ENCODE measurements at places on chromosomes 6 and 20.

- no peak for DNase-seq
These were observed 287.6 kb upstream of the SOX4 start for GRCh38 chr6:21305893-21306332.

GRCh38 chr6:85569323-85569722 is 24.3 kb downstream of the SNX14 start:
- DNase-seq: no peak

DNA sequence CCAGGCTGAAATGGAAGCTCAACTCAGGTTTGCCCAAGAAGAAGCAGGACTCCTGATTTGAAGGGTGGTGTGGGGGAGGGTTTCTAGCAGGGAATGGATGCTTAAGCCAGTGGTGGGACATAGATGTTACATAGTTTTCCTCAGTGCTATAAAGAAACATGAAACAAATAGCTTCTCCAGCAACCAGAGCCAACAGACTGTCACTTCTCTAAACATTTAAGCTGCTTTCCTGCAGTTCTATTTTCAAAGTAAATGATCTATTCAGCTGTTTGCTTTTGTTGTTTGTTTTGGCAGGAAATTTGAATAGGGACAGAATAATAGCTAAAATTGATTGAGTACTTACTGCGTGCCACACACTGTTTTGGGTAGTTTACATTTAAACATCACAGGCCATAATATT is 169.0 kb downstream of the UST start:
- DNase-seq: no peak

DNA sequence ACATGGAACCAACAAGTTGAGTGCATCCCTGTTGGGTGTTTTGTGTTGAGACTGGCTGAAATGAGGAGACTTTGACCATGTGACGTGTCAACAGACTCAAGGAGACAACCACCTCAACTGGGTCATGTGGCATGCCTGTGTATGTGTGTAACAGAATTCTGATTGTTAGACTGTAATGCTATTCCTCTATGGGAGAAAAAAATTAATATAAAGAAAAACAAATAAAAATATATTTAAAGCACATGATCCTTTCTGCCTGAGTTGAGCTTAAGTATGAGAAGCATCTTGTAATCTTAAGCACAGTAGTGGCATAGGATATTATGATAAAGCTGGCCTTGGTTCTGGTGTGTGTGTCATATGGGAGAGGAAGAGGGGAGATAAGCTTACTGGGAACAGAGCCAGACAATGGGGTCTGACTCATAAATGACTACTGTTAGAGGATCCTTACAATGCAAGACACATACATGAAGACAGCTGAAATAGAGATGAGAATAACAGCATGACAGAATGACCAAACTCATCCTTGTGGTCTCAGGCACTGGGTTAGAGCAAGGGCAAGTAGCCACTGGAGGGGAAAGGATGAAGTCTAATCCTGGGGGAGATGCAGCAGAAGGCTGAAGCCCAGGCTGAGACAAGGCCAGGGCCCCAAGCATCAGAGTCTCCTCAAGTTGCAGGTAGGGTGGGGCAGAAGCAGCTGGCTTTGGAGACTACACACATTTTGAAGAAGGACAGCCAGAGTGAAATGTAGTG is 9.2 kb downstream of the TP53INP2 start:
- DNase-seq: no peak

GRCh38 chr6:126156973-126157372 is 170.6 kb downstream of the TRMT11 start:
- no peak for DNase-seq

DNA sequence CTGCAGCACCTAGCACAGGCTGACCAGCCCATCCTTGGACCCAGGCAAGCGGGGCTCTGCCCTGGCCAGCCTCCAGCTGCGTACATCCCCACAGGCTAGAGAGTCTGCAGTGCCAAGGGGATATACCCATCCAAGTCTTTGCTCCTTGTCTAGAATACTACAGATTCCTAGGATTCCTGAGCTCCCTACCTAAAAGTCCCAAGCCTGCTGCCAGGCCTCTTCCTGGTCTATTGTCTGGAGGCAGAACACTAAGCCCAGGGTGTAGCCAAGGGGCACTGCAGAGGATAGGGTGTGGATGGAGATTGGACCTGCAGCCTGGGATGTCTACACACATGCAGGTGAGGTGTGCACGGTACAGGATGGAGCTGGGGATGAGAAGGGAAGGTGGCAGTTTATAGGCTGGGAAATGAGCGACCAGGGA is 90.0 kb upstream of the SIRPA start:
- DNase-seq: peak; percentile 77

- DNase-seq: no peak
These were observed 23.5 kb upstream of the BACH2 start for GRCh38 chr6:90319979-90320685.

- DNase-seq: no peak
These were observed 147.2 kb downstream of the PCSK2 start for GRCh38 chr20:17374086-17374485.

DNA sequence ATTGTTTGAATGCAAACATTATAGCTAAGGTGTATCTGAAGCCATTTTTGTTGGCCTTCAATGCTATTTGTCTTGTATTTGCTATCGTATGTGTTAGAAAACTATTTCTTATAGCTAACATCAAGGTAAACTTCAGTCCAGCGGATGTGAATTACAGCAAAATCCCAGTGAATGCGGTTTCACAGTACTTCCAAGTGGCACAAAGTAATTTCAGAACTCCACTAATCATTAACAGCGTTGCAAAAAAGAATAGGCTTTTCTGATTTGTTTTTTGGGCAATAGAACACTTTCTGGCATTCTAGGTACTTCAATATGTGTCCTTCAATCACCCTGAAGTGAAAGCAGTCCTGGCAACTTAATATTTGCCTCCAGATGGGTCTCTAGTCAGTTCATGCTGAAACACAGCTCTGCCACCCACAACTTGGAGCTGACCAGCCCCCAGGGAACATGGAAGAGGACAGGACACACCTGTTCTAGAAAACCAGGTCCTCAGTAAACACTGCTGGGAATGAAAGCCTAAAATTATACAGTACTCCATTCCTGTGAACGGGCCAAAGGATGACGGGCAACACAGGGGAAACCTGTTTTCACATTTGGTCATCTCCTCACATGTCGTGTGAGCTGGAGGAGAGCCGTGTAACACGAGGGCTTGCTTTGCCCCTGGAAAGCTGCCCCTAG is 9.7 kb upstream of the MRPS10 start:
- DNase-seq: no peak

DNA sequence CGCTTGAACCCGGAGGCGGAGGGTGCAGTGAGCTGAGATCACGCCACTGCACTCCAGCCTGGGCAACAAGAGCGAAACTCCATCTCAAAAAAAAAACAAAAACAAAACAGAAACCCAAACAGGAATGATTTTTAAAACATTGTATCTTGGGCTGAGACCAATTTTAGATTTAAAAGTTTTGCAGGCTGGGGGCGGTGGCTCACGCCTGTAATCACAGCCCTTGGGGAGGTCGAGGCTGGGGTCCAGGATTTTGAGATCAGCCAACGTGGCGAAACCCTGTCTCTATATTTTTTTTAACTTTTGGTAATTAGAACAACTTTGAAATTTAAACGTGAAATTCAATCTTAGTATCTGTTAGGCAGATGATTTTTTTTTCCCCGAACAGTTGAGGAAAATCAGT is 70.5 kb downstream of the AKAP12 start:
- no peak for DNase-seq

DNA sequence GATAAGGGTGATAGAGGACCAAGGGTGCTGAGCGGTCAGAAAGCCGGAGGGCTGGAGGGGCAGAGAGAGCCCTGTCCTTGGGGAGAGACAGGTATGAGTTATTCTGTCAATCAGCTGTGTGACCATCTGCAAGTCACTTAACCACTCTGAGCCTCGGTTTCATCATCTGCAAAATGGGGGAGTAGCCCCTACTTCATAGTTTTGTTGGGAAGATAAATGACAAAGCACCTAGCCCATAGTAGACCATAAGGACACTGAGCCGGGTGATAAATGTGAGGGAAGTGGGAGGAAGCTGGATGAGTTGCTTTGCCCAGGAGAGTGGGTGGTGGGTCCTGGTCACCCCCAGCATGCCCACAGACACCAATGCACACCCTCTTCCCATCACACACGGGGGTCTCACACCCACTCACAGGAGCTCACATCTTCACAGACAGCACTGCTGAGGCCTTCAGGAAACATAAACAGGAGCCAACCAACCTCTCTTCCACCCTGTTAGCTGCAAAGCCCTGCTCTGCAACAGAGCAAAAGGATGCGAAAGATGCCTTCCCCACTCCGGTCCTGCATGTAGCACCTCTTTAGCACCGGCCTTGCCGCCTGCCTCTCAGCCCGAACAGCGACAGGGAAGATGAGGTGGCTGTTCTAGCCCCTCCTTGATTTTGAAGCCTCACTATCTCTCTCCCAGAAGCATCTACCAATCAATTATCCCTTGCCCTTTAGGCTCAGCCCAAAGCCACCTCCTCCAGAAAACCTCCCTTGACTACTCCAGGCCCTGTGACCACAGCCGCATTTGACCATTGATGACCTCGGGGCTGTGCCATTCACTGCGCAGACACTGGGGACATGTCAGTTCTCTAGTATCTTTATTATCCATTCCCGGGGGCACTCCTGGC is 18.9 kb downstream of the SPDEF start:
- DNase-seq: peak; percentile 36

- DNase-seq: no peak
These were observed 916.2 kb downstream of the GRIK2 start for GRCh38 chr6:102309700-102310099.

GRCh38 chr6:81844686-81845085 is 92.2 kb upstream of the TENT5A start:
- DNase-seq: no peak

- no peak for DNase-seq
These were observed 39.6 kb upstream of the GFOD1 start for GRCh38 chr6:13526727-13527670.

DNA sequence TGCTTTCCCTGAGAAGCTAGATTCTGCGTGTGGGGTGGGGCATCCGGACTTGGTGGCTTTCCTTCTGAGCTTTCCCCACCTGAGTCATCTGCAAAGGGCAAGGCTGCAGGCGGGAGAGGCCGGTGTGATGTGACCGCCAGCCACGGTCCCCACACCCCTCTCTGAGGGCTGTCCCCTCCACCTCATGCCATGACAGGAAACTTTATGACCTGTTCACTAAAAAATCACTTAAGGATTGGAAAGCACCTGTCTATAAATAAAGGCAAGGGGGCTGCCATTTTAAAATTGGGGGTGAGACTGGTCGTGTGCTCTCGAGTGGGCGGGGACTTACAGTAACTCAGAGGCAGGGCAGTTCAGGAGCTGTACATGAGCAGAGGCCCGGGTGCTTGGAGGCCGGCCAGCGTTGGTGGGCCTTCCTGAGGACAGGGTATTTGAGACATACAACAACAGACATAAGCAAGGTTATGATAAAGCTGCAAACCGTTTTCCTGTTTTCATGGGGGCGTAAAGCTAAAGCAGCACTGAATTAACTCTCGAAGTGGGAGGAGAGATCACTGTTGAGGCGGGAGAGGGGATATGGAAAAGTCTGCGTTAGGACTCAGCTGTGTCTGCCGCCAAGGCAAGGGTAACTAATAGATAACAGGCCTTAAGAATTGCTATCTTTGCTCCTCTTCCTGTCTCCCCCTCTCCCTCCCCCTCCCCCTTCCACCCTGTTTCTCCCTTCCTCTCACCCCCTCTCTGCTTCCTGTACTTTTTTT is 16.1 kb upstream of the SERPINB1 start:
- peak; percentile 50 for DNase-seq

GRCh38 chr6:39430871-39431523 is 108.5 kb upstream of the KCNK16 start:
- DNase-seq: peak; percentile 81

DNA sequence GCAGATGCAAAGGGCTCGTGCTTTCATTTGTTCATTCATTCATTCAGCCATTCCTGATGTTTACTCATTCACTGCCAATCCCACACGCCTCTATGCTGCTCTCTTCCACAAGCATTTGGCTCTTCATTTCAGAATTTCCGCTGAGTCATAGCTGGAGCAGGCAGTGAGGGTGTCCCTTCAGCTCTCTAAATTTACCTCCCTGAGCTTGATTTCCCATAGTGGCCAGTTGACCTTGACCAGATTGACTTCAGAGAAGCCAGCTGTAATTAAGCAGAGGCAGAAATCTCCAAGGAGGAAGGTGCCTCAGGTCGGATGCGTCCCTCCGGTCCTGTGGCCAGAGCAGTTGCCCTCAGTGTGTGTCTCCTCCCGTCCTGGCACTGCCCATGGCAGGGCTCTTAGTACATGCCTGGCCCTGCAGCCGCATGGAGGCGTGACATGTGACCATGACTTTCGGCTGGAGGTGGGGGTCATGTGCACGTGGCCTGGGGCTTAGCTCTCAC is 267.2 kb upstream of the ECI2 start:
- no peak for DNase-seq

DNA sequence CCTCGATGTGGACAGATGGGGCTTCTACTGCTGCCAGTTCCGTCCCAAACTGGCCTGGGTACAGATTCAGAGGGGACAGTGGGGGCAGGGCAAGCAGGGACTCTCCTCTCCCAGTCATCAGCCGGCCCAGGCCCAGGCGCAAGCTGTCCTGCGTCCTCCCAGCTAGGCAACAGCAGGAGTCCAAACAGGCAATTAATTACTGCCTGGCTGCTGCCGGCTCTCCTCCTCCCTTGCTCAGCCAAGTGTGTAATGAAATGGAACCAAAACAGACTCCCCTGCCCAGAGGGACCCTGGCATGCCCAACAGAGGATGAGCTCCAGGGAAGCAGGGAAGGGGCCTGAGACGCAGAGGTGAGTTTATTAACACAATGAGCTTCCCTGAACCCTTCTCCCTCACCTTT is 17.8 kb upstream of the SLC32A1 start:
- DNase-seq: peak; percentile 46

GRCh38 chr6:68252632-68253031 is 382.4 kb upstream of the ADGRB3 start:
- DNase-seq: no peak

GRCh38 chr20:35600176-35600992 is 15.2 kb upstream of the SPAG4 start:
- DNase-seq: peak; percentile 31

- no peak for DNase-seq
These were observed 360.8 kb upstream of the ARID1B start for GRCh38 chr6:156416391-156416790.

- no peak for DNase-seq
These were observed 589.1 kb downstream of the EYS start for GRCh38 chr6:65117817-65118409.

GRCh38 chr6:28618898-28619555 is 93.3 kb downstream of the GPX5 start:
- DNase-seq: peak; percentile 88

DNA sequence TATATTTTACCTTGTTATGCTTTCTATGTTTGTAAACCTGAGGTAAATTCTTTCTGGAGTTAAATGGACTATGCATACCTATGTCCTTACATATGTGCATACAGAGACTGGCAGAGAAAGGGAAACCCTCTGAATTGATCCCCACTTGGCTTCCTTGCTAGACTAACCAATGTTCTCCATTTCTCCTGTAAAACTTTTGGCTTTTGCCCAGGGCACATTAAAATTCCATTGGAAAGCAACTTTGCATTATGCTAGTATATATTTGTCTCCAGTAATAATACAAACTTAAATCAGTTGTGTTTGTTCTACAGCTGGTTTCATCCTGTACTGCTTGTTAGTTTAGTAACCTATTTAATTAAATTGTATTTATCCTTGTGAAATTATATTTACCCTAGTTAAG is 646.0 kb upstream of the MARCKS start:
- no peak for DNase-seq

All from ELF-1 (cell line).